ENCODE measurements at places on chromosomes 12 and 14.

DNA sequence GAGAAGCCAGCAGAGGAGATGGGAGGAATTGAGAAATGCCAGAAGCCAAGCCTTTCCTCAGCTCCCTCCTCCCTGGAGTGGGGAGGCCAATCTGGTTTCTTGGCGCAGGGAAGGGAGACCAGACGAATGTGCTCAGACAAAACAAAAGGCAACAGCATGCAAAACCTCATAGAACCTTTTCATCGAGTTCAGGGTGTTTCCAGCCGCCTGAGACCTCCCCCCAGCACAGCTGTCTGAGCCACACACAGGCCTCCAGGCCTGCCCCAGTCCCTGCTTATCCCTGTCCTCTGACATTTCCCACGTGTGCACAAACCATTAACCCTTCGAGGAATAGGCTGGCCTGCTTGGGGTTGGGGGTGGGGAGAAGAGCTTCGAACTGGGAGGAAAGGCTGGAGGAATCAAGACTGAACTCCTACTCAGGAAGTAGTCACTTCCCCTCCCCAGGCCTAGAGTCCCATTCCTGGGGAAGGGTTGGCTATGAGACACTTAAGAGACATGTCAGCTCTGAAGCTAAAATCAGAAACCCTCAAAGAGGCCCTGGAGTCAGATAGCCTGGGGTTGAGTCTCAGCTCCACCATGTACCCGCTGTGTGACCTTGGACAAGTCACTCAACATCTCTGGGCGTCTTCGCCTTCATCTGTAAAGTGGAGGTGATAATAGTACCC lies 10.7 kb downstream of the TBX3 start:
- no peak for DNase-seq

DNA sequence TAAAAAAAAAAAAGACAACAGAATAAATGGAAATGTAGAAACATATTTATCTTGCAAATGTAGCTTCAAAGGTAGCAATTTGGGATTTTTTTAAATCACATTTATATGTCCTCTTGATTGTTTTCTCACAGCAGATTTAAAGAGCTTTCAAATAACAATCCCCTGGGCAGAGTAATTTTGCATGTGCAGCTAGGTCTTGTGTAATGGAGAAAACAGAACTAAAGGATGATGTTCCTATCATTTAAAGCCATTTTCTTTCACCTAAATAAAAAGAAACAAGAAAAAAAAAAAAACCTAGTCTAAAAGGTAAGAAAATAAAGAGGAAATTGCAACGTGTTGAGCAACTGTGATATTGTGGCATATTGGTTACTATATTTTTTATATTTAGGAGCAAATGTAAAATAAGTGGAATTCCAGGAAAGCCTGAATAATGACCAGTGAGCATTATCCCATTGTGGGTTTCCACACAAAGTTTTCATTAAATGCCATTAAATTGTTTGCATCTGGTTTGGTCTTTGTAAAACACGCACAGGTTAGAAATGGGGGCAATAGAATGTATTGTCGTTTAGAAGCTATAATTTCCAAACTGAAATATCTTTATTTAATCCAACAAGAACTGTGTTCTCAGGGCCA lies 215.6 kb downstream of the SLC6A15 start:
- no peak for DNase-seq

- DNase-seq, result no peak
Measured at GRCh38 chr14:34038358-34039057, 87.6 kb upstream of the EGLN3 start.

DNA sequence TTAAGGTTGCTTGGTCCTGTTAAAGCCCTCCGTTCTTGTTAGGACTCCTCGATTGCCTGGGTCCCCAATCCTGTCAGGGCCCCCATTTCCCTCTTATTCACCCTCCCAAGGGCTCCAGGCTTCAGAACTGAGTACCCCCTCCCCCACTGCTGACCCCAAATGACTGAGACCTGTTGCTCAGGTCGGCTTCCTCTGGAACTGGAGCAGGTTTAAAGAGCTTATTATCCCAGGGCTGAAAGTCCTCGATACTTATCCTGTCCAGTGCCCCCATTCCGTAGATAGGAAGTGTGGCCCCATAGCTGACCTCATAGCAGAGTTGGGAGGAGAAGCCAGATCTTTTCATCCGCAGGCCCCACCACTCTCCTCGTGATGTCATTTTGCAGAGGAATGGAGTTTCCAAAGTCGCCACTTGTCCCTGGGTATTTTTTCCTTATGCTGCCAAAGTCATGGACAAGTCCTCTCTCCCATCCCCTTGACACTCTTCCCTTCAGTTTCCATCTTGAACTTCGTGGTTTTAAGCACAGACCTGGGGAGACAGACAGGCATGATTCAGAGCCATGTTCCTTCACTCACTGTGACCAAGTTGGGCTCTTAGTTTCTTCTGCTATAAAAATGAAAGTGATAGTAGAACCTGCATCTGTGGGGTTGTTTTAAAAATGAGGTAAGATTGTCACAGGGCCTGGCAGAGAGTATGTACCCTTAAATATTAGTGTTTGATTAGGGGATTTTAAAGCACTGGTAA lies 1.2 kb downstream of the USP30 start:
- DNase-seq, result peak; percentile 27

All from stimulated activated CD4-positive, alpha-beta T cell treated with anti-CD3 and anti-CD28 coated beads, Interleukin-1b, Interleukin-23, amount 100 ng/mL, for 48 hours (primary cell).